ENCODE measurements at places on chromosomes 4 and X.

GRCh38 chr4:164596318-164596878, 157.5 kb upstream of the SMIM31 start:
- no peak for DNase-seq

- no peak for DNase-seq
Observed at GRCh38 chr4:135515295-135515694, 1313.7 kb upstream of the PABPC4L start.

DNA sequence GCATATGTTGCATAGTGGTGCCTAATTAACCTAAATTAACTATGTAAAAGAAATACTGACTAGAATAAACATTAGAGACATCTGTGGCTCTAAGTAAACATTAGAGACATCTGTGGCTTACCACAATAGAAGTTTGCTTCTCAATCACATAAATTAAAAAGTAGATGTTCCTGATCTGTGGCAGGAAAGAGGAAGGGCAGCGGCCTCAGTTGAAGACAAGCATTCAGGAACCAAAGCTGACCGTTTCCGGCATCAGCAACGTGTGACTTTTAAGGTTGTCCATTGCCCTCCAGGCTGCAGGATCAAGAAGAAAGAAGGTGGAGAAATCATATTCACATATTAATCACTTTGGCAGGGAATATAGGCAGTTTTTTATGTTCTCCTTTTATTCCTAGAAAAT, 336.3 kb upstream of the TRAM1L1 start:
- no peak for DNase-seq

DNA sequence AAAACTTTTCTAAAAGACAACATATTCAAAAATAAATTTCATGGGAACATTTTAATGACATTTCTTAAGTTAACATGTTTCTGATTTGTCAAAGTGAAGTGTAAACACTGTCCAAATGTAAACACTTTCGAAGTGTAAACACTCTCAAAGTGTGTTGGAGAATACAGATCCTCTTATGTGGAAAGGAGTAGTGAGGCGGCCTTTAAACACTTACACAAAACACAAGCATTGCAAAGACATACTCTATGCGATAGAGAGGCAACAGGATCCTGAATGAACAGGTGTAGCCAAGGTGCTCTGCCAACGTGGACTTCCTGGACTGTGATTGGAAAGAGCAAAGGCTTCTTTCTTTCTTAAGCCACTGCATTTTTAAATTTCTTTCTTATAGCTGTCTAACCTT, 62.7 kb upstream of the PGM2 start:
- DNase-seq: peak; percentile 60

DNA sequence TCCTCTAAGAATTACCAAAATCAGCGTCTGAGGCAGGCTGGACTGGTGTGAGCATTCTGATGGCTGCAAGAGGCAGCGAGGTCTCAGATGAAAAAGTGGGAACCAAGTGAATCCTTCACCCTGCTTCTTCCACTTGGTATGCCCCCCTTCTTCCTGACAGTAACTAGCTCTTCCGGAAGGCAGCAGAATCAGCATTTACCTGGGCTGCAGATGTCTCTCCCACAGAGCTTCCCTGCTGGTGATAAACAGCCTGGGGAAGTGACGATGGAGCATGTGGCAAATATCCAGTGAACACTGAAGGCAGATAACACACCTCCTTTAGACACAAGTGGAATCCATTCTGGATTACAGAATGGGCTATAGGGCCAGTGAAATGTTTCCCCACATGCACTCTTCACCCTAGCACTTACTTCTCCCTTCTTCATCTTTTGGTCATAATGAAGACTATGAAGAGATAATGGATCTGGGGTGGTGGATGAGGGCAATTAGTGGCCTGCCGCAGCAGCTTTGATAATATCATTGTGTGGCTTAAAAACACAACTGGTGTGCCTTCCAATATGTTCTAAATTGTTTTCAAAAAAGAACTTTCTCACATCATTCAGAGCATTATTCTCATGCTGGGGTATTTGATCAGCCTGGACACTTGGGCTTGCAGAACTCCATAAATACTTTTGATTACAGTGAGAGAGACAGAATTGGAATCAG, 60.8 kb upstream of the TBC1D9 start:
- DNase-seq: no peak

GRCh38 chr4:88804234-88804633, 106.6 kb upstream of the NAP1L5 start:
- DNase-seq: no peak

DNA sequence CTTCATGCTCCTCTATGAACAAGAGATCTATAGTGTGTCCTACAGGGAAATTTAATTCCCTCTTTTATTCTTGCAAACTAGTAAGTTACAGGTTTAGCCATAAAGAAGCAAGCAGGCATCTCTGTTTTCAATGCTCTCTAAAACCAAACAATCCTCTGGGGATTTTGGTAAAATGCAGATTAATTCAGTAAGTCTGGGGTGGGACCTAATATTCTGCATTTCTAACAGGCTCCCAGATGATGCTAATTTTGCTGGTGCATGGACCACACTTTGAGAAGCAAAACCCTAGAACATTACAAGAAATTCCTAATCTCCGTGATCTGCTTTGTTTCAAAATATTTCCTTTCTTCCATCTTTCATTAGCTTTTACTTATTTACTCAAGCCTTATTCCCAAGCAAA, 344.9 kb downstream of the PACRGL start:
- no peak for DNase-seq
